ENCODE measurements at places on chromosomes 12 and 14.
A peak's percentile ranks its signal among the peaks of the same experiment; 100 is the strongest.

DNA sequence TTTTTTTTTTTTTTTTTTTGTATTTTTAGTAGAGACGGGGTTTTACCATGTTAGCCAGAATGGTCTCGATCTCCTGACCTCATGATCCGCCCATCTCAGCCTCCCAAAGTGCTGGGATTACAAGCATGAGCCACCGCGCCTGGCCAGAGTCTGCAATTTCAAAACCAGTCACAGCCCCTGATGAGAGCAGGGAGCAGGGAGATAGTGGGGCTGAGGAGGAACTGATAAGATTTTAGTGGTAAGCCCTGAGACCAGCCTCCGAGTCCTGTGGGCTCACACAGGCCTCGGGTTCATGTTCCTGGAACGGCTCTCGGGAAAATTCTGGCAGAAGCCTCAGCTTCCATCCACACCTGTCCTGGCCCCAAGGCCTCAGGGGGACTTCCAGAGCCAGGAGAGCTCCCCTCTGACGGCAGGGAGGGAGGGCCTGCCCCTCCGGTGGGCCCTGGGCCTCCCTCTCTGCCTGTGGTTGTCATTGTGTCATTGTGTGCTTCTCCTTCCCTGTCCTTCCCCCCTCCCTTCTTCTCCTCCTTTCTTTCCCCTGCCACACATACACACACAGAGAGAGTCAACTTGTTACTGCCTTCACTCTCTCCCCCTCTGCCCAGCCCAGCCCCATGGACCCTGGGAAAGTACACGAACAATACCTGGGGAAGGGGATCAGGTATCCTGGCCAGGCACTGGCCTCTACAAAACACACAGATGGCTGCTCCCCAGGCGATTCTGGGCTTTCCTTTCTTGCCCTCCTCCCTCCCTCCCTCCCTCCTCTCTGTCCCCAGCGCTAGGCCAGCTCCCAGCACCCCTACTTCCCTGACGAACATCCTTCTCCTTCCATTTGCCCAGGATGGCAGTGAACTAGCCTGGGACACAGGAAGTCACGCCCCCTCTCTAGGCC, 294.1 kb downstream of the DPF3 start:
- peak; percentile 78 for DNase-seq

DNA sequence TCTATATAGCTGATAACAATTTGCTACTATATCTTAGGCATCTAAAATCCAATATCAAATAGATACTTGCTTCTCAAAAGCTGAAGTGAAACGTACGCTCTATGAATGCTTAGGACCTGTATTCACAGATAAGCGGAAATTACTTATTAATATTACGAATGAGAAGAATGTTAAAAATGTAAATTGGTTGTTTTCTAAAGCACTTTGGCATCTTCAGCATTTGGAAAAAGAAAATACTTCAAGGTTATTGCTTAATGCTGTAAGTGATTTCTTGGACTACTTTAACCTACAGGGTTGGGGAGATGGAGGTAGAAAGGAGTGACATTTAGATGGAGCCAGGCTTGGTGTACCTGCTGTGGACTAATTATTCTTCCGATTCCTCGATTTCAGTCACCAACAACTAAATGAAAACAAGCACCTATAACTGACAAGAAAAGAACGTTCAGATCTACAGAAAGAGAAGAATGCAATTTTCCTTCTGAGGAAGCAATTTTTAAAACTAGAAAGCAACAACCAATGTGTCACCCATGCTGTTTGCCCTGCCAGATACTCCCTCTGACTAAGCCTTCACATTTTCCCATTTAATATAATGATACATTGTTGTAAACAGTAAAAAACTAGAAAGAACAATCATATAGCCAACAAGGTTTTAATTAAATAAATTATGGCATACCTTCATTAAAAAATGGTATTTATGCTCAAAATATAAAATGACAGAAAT, 49.3 kb downstream of the SLC25A21 start:
- no peak for DNase-seq

DNA sequence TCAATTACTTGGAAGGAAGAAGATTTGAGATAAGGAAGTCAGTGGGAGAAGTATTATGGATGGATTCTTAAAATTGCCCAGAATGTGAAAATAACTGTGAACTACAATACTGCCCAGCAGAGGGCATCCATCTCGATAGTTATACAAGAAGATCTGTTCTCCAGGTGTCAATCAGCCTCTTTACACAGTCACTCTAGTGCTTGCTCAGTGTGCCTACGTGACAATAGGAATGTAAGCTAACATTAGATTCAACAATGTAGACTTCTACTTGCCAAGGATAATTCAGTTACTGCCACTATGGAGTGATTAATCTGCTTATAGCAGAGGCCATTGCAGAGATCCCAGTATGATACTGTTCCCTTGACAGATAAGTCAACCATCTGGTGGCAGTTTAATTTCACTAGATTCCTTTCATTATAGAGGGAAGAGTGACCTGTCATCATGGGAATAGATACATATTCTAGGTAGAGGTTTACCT, 10.6 kb upstream of the MAP4K5 start:
- DNase-seq: peak; percentile 39

DNA sequence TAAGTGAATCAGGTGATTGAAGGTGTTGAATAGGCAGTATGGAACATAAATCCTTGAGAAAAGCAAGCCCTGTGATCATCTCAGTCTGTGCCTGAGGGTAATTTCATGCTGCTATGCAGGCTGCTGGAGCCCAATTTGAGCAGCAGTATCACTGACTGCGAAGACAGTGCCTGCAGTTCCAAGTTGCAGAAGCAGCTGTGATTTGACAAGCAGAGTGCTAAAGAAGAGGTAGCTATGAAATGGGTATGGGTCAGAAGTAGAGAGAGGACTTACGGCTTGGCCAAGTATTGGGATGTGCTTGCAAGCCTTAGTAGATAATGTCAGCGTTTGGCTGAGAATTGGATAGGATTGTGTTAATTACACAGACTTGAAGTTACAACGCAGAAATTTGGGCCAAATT, 22.5 kb downstream of the PIK3C2G start:
- DNase-seq: no peak

Measured in MV-4-11 (cell line).